Fibroblast of skin of right quadriceps (primary cell): ENCODE measurements at places on chromosomes 2 and 18.

- peak; percentile 32 for DNase-seq
Observed at GRCh38 chr2:197464175-197464574, 10.8 kb downstream of the COQ10B start.

DNA sequence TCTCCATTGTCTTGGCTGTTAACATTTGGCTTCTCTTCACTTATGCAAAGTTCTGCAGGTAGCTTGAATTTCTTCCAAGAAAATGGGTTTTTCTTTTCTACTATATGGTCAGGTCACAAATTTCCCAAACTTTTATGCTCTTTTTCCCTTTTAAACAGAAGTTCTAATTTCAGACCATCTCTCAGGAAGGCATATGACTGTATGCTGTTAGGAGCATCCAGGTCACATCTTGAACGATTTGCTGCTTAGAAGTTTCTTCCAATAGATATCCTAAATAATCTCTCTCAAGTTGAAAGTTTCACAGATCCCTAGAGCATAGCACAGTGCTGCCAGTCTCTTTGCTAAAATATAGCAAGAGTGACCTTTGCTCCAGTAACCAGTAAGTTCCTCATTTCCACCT lies 932.5 kb downstream of the DPP10 start:
- DNase-seq = no peak

GRCh38 chr2:59974051-59974766 lies 579.2 kb downstream of the BCL11A start:
- no peak for DNase-seq

DNA sequence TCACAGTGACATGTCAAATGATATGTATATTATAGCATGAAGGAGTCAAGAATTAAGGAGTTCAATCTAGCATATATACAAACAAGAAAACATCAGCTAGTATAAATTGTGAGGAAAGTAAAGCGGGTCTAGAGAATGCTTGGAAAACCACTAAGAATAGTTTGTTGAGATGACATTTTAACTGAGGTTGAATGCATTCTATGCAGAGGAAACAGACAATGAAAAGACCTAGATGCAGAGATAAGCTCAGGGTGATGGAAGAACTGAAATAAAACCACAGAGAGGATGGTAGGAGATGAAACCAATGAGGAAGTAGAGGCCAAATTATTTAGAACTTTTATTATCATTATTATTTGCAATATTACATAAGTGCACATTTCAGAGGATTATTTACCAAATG lies 803.6 kb upstream of the FANCL start:
- DNase-seq = no peak

GRCh38 chr2:7837237-7837760 lies 844.6 kb upstream of the ID2 start:
- DNase-seq = no peak

DNA sequence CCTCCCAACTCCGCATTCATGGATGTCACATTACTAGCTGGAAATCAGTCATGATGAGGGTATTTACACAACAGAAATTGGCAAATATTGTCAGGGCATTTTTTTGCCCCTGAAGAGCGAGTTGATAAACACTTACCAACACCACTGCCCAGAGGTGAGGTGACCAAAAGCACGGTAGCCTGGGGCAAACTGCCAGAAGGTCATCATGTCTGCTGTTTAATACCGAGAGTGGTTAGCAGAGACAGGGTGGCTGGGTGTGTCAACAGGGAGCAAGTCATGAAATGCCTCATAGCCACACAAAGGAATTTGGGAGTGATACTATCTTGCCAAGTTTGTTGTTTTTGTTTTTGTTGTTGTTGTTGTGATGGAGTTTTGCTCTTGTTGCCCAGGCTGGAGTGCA lies 37.0 kb upstream of the EPC2 start:
- DNase-seq = no peak

DNA sequence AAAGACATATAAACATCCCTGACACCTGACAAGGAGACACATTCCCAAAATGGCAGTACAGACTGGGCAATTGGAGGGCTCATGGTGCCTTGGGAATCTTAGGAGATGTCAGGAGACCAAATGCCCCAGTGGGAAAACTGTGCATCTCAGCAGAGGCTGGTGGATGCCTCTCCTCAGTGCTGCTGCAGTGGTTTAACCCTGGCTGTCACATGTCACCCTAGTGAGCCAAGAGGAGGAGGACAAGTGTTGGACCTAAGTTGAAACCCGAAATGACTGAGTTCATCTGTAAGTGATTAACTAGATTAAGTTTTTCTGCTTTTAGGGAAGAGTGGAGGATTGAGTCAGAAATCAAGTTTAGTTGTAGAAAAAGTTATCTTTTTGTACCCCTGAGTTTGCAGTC lies 5.2 kb upstream of the NAGK start:
- DNase-seq = no peak
